ENCODE measurements at places on chromosomes 5 and 9.

DNA sequence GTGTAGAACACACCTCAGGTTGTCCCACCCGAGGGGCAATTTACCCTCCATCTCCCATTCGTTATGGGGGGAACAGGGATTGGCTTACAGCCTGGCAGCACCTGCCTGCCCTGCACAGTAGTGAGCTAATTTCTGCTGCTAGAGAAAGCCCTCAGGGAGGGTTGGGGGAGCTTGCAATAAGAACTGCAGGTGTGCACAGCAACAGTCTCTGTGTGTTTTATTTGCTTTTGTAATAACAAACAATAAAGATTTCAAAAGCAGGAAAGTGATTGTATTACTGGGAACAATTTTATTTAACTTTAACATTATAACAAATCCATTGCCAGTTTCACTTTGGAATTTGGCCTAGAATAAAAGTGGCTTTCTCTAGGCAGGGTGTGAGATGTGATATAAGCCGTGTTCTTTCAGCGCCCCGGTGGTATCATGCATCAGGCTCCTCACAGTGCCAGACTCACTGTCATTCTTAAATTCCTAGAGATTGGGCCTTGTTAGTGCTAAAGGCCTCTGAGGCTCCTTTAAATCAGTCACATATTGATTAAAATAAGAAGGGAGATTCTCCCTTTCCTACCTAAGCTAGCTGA is 81.1 kb downstream of the RMI1 start:
- no peak for DNase-seq

- DNase-seq: no peak
These were observed 368 bp downstream of the SURF1 start for GRCh38 chr9:133355881-133356357.

GRCh38 chr9:84590706-84591105 is 78.8 kb upstream of the NTRK2 start:
- DNase-seq: no peak

GRCh38 chr5:139482050-139482889 is at the start of gene STING1:
Gene STING1, minus strand, starts transcription at chr5:139482758. Its CDS starts 1,054 bp downstream, at chr5:139481704.
- DNase-seq: peak; percentile 87

GRCh38 chr5:136242611-136243010 is 49.6 kb upstream of the SMIM32 start:
- no peak for DNase-seq

- DNase-seq: no peak
These were observed 187.1 kb downstream of the ARHGEF28 start for GRCh38 chr5:73812962-73813588.

- peak; percentile 91 for DNase-seq
These were observed 13.9 kb upstream of the RARS1 start for GRCh38 chr5:168472329-168472728.

GRCh38 chr5:112419986-112420864 is 1.1 kb upstream of the EPB41L4A start:
- DNase-seq: no peak

DNA sequence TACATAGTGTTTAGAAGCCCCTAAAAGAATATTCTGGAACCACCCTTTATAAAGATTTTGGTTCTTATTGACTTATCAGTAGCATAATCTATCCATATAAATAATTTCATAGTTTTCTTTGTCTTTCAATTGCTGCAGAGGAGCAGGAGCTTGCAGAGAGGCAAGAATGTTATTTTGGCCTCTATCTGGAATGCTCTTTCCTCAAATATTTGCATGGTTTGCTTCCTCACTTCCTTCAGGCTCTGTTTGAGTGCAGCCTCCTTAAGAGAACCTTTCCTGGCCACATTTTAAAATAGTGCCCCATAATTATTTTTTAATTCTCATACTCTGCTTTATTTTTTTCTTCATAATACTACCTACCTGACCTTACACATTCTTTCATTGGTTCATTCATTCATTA is 1.5 kb downstream of the C5 start:
- DNase-seq: peak; percentile 21

GRCh38 chr9:38007016-38007415 is 62.0 kb downstream of the SHB start:
- DNase-seq: no peak

- no peak for DNase-seq
These were observed 421.9 kb downstream of the HCN1 start for GRCh38 chr5:45274241-45274640.

DNA sequence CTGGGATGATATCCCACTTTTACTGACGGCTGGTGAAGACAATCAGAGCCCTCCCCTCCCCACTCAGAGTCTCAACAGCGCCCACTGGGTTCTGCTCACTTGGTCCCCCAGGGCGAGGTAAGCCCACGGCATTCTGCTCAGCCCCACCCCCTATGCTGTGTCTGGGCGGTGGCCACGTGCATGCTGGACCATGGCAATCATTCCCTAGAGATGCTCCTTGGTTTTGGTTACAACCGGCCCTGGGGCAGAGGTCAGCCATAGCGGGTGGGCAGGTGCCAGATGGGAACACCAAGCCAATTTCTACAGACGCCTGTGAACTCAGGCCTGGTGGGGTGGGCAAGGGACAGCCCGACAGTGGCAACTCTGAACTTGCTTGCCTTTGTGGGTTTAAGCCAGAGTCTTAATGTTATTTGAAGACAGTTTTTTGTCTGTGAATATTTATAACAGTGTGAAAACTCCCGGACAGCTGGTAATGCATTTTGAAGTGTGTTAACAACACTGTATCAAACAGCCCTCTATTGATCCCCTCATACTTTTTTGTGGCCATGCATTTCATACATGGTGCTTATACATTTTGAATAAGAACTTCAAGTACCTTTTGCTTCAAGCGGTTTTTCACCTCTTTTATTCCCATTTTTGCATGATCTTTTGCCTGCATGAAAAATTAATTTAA is 94.2 kb downstream of the CRB2 start:
- DNase-seq: no peak

DNA sequence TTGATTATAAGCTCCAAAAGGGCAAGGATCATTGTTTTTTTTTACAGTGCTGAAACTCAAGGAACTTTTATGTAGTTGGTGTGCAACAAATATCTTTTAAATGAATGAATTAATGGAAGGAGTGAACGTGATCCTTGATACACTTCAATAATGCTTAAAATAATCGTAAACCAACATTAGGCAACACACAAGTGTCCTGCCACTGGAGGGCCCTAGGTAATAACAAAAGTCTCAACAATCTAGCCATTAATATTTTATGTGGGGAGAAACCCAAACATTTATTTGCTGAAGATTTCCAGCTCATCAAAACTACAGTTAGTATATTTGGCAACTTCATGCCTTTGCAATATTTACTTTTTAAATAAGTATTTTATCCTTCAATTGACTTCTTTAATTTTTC is 309.0 kb upstream of the FBXL7 start:
- DNase-seq: no peak

GRCh38 chr5:1594357-1595106 is 70.8 kb upstream of the LPCAT1 start:
- no peak for DNase-seq

GRCh38 chr9:80157561-80157983 is 585.8 kb downstream of the TLE4 start:
- no peak for DNase-seq

DNA sequence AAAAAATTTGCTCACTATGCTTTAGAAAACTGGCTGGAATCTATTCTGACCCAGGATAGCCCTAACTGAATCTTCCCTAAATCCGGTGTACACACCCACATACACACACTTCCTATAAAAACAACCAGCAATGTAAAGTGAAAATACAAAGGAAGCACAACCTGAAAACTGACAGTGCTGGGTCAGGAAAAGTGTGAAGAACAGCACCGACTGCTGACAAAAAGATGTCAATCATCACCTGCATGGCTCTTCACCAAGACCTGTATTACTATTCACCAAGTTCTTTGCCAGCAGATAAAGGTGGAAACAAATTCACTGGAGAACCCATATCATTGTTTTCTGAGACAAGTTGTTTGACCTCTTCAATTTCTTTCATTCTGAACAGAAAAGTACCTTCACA is 293.8 kb upstream of the GRAMD2B start:
- DNase-seq: no peak

- peak; percentile 12 for DNase-seq
These were observed 71.5 kb downstream of the TRIM36 start for GRCh38 chr5:115098041-115098702.

DNA sequence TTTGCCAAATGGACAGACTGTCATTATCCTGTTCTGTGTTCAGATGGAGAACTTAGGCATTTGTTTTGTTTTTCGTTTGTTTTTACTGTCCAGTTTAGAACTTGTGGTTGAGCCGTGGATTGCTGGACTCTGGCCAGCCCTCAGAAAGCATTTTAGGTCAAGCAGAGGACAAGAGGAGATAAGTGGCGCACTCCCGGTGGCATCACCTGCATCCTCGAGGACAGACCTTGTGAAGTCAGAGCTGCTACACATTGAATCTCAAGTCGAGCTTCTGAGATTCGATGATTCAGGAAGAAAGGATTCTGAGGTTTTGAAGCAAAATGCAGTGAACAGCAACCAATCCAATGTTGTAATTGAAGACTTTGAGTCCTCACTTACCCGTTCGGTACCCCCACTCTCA is 8.9 kb downstream of the MTRR start:
- DNase-seq: no peak

DNA sequence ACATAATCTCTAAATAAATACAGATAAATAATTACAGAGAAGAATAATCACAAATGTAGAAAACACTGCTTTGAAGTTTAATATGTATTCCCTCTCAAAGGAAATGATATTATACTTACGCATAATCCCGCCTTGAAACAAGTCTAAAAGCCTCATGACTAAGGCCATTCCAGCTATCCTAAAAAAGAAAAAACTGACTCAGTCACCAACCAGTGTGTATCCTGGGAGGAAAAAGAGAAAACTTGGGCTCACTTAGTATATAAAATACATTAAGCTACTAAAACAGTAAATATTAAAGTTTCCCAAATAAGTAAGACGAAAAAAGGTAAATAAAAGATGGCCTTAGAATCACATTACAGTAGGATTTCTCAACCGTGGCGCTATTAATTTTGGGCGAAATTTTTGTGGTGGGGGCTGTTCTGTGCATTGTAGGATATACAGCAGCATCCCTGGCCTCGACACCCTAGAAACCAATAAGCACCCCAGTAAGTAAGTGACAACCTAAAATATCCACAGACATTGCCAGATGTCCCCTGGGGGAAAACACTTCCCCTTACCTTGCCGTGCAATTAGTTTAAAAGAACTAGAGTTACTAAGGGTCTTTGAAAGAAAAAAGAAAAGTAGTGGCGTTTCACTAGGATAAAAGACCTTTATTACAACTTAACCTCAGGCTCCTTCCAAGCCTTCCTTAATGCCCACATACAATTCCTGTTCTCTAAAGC is 1.1 kb downstream of the HSPA9 start:
- DNase-seq: no peak

DNA sequence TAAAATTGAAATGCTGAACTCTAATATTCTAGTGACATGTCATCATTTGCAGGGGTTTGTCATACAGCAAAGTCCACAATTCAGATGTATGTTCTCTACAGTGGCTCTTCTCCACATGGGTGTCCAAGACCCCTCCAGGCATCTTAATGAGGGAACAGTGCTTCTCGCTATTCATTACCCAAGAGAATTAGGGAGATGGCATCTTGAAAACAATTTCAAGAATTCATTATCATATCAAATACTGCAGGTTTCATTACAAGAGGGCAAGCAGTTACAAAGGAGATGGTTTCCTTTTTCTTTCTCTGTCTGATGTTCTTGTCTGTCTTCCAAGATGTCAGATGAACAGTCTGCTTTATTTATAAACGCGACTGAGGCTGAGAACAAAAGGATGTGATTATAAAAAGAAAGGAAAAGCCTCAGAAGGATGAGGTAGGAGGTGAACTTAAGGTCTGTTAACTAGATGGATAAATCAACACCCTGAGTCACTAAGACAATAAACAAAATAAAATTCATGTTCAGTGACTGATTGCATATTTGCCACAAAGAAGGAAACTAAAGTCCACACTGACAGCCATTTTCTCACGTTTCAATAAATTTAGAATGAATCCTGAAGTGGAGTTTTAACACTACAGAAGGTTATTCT is 326.7 kb upstream of the EFNA5 start:
- no peak for DNase-seq

GRCh38 chr5:138651767-138652117 is 76.5 kb upstream of the HSPA9 start:
- no peak for DNase-seq

- DNase-seq: no peak
These were observed 223.3 kb downstream of the MEF2C start for GRCh38 chr5:88659529-88660263.

- DNase-seq: no peak
These were observed 30.6 kb downstream of the MAP1B start for GRCh38 chr5:72137826-72138409.

DNA sequence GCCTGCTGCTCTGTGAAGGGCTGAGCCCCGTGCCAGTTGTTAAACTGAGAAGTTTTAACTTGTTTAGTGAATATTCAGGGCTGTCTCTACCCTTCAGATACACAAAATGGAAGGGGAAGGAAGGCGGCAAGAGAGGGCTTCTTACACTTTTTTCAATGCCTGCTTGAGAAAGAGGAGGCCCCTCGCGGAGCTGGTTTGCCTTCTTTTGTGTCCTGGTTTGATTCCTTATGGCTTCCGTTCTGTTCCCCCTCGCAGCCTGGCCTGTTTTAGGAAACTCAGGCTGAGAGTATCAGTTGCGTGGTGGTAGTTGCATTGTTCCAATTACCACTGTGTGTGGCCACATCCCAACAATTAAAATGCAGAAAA is 1.0 kb downstream of the FAM53C start:
- DNase-seq: no peak

- no peak for DNase-seq
These were observed 1.9 kb downstream of the CERT1 start for GRCh38 chr5:75509546-75509945.

- DNase-seq: no peak
These were observed 135.6 kb downstream of the ACTL7B start for GRCh38 chr9:108720191-108720642.

- no peak for DNase-seq
These were observed 52.8 kb downstream of the CTNND2 start for GRCh38 chr5:11851416-11851815.

DNA sequence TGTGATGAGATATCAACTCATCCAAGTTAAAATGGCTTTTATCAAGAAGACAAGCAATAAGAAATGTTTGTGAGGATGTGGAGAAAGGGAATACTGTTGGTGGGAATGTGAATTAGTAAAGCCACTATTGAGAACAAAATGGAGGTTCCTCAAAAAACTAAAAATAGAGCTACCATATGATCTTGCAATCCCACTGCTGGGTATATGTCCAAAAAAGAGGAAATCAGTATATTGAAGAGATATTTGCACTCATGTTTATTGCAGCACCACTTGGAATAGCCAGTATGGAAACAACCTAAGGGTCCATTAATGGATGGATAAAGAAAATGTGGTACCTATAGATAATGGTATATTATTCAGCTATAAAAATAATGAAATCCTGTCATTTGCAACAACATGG is 25.1 kb downstream of the PPIP5K2 start:
- no peak for DNase-seq

DNA sequence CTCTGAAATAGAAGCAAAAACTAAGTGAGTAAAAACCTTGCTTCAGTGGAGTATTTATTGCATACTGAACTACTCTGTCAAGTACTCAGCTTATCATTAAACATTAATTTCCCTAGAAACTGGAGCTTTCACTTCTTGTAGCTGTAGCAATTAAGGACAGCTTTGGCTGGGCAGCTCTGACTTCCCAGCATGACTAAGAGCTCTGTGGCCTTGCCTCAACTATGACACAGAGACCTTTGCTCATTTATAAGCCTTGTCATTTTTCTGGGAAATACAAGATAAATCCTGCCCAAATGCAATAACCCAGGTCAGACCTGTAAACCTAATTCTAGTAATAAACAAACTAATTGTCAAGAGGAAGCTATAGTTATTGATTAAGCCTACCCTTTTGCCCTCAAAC is 65.4 kb upstream of the STK32A start:
- DNase-seq: no peak

- DNase-seq: no peak
These were observed 246.3 kb downstream of the COX7C start for GRCh38 chr5:86864051-86864450.

Data from AG04449 (cell line).